ENCODE measurements at places on chromosomes 1 and 21. TPM values are rescaled to one million over a fixed set of nuclear protein-coding genes. Genes with fewer than 3 reads are reported as not detected.

- no peak for DNase-seq
Measured at GRCh38 chr1:229970714-229971113, 96.3 kb upstream of the GALNT2 start.

DNA sequence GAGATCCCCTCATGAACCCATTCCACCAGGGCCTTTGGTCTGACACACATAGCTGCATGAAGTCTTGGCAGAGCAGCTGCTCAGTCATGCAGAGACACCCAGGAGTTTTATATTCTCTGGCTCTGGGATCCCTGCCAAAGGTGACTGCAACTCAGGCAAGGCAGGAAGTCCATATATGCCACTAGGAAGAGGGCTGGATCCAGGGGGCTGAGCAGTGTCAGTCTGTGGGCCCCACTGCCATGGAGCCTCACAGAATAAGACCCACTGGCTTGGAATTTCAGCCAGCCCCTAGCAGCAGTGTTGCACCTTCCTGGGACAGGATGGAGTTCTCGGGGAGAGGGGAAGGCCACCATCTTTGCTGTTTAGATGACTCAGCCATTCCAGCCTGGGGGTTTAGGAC lies 199.7 kb downstream of the TBX15 start:
- DNase-seq, result no peak

GRCh38 chr1:166418344-166418933 lies 251.6 kb upstream of the FAM78B start:
- no peak for DNase-seq

Gene CLDN8
- not detected for total RNA-seq

Gene RNU1-3
- total RNA-seq, result 3,879 TPM

- no peak for DNase-seq
Measured at GRCh38 chr1:189662190-189662589, 815.5 kb downstream of the BRINP3 start.

- DNase-seq, result no peak
Measured at GRCh38 chr1:21576798-21577187, 67.6 kb downstream of the ALPL start.

Gene NCDN
- 59.6 TPM for total RNA-seq

DNA sequence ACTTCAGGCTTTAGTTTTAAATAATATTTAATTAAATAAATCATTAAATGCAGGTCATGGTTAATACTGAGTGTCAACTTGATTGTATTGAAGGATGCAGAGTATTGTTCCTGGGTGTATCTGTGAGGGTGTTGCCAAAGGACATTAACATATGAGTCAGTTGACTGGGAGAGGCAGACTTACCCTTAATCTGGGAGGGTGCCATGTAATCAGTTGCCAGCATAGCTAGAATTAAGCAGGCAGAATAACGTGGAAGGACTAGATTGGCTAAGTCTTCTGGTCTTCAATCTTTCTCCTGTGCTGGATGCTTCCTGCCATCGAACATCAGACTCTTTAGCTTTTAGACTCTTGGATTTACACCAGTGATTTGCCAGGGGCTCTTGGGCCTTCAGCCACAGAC lies 85.3 kb downstream of the MAP3K21 start:
- DNase-seq, result no peak

Gene APCS
- total RNA-seq, result not detected

- no peak for DNase-seq
Measured at GRCh38 chr1:199178646-199179045, 539.8 kb downstream of the PTPRC start.

Gene IQGAP3
- 6.4 TPM for total RNA-seq

GRCh38 chr1:10299151-10299550 lies 88.8 kb downstream of the KIF1B start:
- DNase-seq, result no peak

Gene FABP3
- not detected for total RNA-seq

- no peak for DNase-seq
Measured at GRCh38 chr1:7539769-7540175, 231.3 kb upstream of the VAMP3 start.

DNA sequence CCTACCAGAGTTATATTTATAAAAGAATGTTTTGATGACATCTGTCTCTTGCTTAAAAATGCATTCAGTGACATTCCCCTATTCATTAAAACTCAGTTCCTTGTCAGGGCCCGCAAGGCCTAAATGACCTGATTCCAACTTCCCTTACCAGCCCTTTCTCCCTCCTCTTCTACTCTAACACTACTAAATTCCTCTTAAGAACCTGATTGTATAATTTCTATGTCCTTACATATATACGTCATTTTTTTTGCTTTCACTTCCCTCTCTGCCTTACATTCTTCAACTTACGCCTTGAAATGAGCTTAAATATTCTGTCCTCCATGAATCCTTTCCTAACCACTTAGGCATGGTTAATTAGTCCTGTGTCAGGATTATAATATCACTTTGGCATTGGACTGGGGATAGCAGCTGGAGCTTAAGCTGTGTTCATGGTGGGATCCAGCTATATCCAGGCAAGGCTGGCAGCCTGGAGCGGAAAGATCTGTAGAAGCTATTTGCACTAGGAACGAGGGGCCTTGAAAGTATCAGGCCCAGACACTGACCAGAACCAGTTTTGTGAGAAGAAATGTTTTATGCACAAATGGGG lies 360.2 kb upstream of the PTBP2 start:
- DNase-seq, result no peak

DNA sequence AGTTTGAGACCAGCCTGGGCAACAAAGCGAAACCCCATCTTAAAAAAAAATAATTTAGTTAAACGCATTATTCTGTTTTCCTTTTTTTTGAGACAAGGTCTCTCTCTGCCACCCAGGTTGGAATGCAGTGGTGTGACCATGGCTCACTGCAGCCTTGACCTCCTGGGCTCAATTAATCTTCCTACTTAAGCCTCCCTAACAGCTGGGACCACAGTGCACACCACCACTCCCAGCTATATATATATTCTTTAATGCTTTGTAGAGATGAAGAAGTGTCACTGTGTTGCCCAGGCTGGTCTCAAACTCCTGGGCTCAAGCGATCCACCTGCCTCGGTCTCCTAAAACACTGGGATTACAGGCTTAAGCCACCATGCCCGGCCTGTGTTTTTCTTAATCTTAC lies 7.7 kb upstream of the KLF17 start:
- DNase-seq, result no peak

DNA sequence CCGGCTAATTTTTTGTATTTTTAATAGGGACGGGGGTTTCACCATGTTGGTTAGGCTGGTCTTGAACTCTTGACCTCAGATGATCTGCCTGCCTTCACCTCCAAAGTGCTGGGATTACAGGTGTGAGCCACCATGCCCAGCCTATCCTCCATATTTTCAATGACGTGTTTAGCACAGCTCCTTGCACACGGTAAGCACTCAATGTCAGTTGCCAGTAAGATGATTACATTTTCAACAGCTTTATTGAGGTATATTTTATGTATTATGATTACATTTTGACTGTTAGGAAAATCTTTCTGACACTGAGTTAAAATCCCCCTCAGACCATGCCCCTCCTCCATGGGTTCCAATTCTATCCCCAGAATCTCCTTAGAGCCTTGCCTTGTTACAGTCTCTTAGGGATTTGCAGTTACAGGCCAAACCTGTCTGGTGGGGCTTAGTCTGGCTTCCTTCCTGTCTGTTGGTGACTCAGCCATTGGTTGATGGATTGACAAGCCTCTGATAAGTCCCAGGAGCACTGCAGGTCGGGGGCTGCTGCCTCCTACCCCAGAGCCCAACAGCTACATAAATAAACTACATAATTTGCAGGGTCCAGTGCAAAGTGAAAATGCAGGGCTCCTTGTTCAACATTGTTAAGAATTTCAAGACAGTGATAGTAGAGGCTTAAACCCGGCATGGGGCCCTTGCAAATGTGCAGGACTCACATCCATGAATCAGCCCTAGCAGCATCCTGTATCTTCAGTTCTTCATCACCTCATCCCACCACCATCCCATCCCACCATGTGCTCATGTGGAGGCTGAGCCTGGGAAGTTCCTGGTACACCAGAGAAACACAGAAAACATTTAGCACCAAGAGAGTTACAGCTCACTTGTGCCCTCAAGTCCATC lies 23.4 kb downstream of the COA7 start:
- no peak for DNase-seq

GRCh38 chr1:36723813-36724212 lies 241.1 kb upstream of the CSF3R start:
- DNase-seq, result no peak

- DNase-seq, result no peak
Measured at GRCh38 chr1:157916887-157917570, 75.4 kb upstream of the CD5L start.

- no peak for DNase-seq
Measured at GRCh38 chr1:195462646-195463045, 1145.6 kb downstream of the KCNT2 start.

DNA sequence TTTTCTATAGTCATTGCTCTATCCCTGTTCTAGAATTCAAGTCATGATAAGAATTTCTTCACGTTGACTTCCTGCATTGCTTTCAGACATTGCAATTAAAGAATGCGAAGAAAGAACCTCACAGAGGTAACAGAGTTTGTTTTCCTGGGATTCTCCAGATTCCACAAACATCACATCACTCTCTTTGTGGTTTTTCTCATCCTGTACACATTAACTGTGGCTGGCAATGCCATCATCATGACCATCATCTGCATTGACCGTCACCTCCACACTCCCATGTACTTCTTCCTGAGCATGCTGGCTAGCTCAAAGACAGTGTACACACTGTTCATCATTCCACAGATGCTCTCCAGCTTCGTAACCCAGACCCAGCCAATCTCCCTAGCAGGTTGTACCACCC lies 10.6 kb downstream of the APCS start:
- no peak for DNase-seq

DNA sequence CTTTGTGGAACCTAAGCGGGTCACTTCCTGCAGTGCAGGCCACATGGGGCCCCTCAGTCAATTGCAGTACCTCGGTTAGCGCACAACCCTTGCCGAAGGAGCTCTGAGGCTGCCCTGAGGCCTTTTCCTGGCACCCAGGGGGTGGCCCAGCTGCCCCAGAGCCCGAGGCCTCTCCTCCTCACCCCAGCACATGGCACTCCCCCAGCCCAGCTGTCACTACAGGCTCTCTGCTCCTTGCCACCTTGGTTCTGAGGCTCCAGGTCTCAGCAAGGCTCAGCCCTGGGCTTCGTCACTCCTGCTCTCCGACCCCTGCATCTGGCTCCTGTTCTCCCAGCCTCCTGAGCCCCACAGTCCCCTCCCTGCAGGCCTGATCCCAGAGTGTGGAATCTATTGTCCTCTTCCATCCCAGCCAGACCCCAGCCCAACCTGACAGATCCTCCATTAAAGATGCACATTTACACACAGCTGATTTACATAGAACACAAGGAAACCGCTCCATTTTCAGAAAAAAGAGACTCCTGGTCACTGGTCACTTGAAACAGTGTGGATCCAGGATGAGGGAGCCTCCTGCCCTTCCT lies 192.8 kb upstream of the POU3F1 start:
- no peak for DNase-seq

- DNase-seq, result no peak
Measured at GRCh38 chr1:230540421-230541155, 101.7 kb upstream of the COG2 start.

Gene CD53
- 357 TPM for total RNA-seq

- DNase-seq, result no peak
Measured at GRCh38 chr21:22855581-22855980, 1857.4 kb downstream of the NCAM2 start.

DNA sequence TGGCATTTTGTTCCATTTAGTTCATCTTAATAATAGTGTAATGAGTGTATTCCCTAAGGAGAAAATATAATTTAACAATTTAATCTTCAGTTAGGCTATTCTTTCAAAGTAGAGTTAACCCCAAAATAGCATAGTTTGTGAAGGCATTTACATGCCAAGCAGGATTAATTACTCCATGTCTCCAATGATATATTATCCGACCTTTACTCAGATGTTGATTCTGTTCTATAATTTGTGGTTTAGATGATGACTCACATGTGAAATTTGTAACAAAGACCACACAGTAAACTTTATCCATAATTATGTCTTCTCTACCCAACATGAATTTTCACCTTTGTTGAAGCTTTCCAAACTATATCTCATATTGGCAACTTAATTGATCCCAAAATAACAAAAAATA lies 2065.2 kb downstream of the MRPL39 start:
- DNase-seq, result no peak

Gene ADCY10
- total RNA-seq, result 0.33 TPM

Gene VAV3
- total RNA-seq, result 14.1 TPM

Gene DPM3
- 31.1 TPM for total RNA-seq

Gene UBE2U
- not detected for total RNA-seq

DNA sequence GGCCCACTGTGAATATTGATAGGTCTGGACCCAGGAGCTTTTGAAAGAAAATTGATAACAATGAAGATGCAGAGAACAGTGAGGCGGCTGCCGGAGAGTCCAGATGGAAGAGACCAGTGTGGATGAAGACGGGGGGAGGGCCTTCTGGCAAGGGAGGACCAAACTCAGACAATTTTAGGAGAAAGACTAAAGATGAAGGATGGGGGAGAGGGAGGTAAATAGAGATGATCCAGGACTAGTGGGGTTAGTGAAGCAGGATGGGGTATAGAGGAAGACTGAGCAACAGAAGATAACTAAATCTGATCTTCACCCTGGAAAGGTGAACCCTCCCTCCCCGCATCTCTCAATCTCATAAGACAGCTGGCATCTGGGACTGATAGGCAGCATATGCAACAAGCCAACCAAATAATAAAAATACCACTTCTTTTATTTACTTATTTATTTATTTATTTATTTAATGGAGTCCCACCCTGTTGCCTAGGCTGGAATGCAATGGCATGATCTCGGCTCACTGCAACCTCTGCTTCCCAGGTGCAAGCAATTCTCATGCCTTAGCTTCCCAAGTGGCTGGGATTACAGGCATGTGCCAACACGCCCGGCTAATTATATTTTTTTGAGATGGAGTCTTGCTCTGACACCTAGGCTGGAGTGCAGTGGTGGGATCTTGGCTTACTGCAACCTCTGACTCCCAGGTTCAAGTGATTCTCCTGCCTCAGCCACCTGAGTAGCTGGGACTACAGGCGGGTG lies 10.5 kb downstream of the EIF3I start:
- no peak for DNase-seq

DNA sequence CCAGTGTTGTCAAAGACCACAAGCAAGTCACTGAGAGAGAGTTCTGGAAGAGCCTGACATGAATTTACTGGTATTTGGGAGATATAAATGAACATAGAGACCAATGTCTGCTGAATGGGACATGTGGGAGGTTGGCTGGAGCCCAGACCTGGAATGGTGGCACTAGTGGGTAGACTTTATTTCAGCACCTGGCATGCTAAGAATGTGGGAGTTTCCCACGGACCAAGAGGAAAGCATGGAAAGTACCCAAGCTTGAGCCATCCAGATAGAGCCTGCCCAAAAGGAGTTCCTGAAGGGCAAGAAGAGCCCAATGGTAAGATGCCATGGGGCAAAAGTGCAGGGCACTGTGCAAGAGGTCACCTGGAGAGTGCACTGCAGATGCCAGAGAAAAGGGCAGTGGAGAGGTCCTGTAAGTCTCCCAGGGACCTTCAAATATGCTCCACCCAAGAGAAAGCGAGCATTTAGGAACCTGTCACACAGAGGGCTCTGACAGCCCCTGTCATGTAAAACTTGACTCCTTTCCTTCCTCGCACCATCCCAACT lies 8.1 kb upstream of the ZNF687 start:
- no peak for DNase-seq

DNA sequence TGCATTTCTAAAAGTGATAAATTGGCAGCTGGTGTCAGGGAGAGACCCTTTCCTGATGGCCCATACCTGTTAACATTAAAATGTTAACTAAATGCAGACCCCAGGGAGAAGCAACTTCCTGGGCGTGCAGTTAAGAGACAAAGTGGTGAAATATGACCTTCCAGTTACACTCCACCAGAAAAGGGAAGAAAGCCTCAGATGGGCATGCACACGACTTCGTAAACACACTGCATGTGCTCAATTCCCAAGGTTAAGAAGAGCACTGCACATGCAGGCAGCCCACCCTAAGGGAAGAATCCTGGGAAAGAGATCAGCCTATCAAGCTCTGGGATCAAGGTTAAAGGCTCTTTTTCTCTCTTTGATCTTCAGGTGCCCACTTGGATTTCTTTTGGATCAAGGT lies 9.7 kb upstream of the GBP6 start:
- no peak for DNase-seq

Measured in natural killer cell treated with Interleukin-12 subunit alpha and Interleukin-12 subunit beta and Interleukin-15 and Interleukin-18, amount 100 ng/mL, for 72 hours (primary cell).